T-helper 17 cell (primary cell): ENCODE measurements at places on chromosomes 7 and 10.

DNA sequence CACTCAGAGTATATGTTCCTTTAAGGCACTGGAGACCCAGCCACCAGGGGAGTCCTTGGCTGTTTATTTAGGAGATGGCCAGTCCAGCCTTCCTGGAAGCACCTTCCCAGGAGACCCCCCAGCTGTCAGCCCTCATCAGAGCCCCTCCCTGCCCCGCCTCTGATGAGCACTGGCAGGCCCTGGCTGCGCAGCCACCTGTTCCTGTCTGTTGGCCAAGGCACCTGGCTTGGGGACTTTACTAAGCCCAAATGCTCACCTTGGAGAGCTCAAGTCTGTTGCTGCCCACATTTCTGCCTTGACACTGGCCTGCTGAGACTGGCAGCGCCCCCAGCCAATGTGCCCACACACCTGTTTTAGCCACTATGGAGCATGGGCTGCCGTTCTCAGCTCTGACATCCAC, 124.7 kb downstream of the ELMO1 start:
- DNase-seq: no peak

GRCh38 chr7:51927738-51928137, 611.1 kb upstream of the COBL start:
- DNase-seq: no peak

GRCh38 chr10:68188835-68189234, 43.1 kb downstream of the ATOH7 start:
- DNase-seq: no peak

GRCh38 chr7:129748356-129749109, 137.0 kb downstream of the NRF1 start:
- DNase-seq: no peak

GRCh38 chr10:96829029-96829773, 2.9 kb upstream of the LCOR start:
- no peak for DNase-seq

DNA sequence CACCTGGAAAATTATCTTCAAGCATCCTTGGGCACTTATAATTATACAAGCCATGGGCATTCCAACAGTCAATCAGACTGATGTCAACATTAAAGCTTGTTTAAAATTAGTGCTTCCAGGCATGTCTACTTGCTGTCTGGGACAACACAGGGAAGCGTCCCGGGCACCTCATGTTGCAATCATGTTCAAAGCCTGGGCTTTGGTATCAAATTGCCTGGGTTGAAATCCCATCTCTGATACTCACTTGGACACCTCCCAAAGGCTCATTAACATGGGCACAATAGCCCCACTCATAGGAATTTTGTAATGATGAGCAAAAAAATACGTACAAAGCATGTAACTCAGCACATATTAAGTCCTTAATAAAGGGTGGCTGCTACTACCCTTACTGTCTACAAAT, 14.4 kb downstream of the AIFM2 start:
- DNase-seq: no peak
